Effector memory CD8-positive, alpha-beta T cell (primary cell): ENCODE measurements at places on chromosomes 6 and 20.

DNA sequence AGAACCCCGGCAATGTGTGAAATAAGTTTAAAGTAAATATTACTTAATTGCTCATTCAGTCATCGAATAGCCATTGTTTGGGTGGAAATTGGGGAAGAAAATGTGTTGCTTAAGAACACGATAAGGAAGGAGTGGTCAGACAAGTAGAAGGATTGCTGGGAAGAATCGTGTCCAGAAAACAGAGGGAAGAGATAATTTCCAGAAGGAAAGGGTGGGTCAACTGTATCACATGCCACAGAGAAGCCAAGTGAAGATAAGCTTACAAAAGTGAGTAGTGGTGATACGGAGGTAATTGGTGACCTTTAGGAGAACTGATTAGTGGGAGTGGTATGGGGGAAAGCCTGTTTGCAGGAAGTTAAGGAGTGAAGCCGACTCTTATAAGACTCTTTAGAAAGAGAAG is 306.2 kb downstream of the SOX4 start:
- no peaks in the 10 kb centered on the region for H3K36me3 ChIP-seq
- no peaks in the 10 kb centered on the region for H3K27me3 ChIP-seq
- H3K4me3 ChIP-seq = no peak overlapping the region
- H3K4me1 ChIP-seq = no peaks in the 10 kb centered on the region
- DNase-seq = no peak

- H3K27me3 ChIP-seq = peaks cover 14% of the 10 kb centered on the region
- H3K27ac ChIP-seq = no peak overlapping the region
- H3K4me1 ChIP-seq = peaks cover 5% of the 10 kb centered on the region
- peaks cover 2% of the 10 kb centered on the region for H3K36me3 ChIP-seq
- no peak for DNase-seq
These were observed 47.0 kb downstream of the SLC22A3 start for GRCh38 chr6:160395187-160395586.

DNA sequence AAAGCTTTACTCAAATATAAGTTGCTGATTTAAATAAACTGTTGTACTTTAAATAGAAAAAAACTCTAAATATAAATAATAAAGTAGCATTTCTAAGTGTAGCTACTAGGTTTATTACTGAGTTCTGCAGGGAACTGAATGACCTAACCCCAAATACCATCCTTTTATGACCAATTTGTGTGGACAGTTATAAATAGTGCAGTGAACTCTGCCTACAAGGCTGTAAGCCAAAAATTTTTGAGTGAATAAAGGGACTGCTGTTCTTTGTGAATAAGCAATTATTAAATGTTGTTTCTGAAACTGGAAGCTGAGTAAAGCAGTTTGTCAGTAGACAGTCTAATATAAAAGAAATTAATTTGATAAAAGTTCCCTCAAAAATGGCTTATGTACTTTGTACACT is 90.8 kb upstream of the ELOVL5 start:
- no peak for DNase-seq
- no peaks in the 10 kb centered on the region for H3K36me3 ChIP-seq
- H3K27me3 ChIP-seq = peaks cover 8% of the 10 kb centered on the region
- H3K4me1 ChIP-seq = peaks cover 5% of the 10 kb centered on the region
- no peak overlapping the region for H3K4me3 ChIP-seq

- H3K4me1 ChIP-seq = no peaks in the 10 kb centered on the region
- H3K27ac ChIP-seq = no peak overlapping the region
- H3K27me3 ChIP-seq = peaks cover 46% of the 10 kb centered on the region
- H3K4me3 ChIP-seq = no peak overlapping the region
These were observed 18.6 kb upstream of the SPO11 start for GRCh38 chr20:57310821-57311514.

GRCh38 chr20:36483919-36484808 is 57.2 kb upstream of the MYL9 start:
- H3K27me3 ChIP-seq = no peaks in the 10 kb centered on the region
- peaks cover 34% of the 10 kb centered on the region for H3K4me1 ChIP-seq
- DNase-seq = no peak
- H3K36me3 ChIP-seq = peaks cover 8% of the 10 kb centered on the region
- H3K4me3 ChIP-seq = no peak overlapping the region

- H3K27me3 ChIP-seq = no peaks in the 10 kb centered on the region
- H3K27ac ChIP-seq = no peak overlapping the region
- peaks cover 3% of the 10 kb centered on the region for H3K36me3 ChIP-seq
- no peak overlapping the region for H3K4me3 ChIP-seq
These were observed 178.4 kb upstream of the SUPT3H start for GRCh38 chr6:45555981-45556771.

- H3K27me3 ChIP-seq = no peaks in the 10 kb centered on the region
- no peaks in the 10 kb centered on the region for H3K36me3 ChIP-seq
- no peak for DNase-seq
- H3K4me3 ChIP-seq = no peak overlapping the region
These were observed 434.8 kb upstream of the HTR1E start for GRCh38 chr6:86502497-86502896.

DNA sequence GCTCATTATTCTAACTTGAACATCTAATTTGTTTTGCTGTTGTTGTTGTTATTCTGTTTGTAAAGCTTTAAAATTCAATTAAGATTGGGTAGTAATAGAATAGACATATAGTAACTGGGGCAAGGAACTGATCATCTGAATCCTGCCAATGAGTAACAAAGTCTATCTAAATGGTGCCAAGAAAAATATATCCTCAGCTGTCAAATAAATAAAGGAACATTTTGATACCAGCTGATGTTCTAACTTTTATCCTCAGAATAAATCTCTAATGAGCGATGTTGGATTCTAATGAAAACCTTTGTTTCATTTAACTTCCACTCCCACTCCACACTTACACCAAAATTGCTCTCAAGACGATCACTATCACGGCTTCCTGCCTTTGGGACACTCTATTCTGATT is 210.9 kb downstream of the TINAG start:
- no peak for DNase-seq
- no peaks in the 10 kb centered on the region for H3K36me3 ChIP-seq
- H3K4me3 ChIP-seq = no peak overlapping the region
- no peak overlapping the region for H3K27ac ChIP-seq
- H3K4me1 ChIP-seq = no peaks in the 10 kb centered on the region
- H3K27me3 ChIP-seq = no peaks in the 10 kb centered on the region

DNA sequence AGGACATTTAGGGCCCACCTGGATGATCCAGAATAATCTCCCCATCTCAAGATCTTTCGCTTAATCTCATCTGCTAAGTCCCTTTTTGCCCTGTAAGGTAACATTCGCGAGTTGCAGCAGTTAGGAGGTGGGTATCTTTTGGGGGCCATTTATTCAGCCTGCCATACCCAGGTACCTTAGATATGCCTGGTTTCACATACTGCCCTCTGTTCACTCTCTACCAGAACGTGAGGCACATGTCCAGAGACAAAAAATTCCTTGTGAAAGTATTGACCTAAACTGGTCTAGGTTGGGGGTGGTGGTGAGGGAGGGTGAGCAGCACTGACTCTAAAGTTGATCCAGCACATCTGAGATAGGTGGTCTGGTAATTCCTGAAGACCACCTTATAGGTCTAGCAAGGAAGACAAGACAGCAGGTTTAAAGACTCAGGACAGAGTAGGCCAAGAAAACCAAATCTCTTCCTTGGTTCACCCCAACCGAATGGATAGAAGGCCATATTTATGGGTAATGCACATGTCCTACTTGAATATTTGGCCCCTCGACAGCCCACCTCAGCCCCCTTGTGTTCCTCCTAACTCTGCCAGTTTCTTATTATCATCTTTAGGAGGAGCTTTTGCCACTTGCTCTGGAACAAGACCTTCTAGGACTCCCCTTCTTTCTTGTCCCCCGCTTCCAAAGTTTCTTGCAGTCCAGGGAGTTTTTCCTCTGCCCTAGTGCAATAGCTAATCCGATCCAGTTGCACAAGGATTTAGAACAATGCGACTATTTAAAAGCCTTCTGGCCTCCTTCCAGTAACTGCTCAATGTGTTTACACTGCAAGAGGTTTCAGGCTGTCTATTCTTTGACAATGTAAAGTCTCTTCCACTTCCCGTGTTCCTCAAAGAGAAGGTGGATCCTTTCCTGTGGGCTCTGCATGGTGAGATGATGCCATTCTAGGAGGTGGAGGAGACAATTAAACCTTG is 213.0 kb upstream of the LAMP5 start:
- H3K4me1 ChIP-seq = no peaks in the 10 kb centered on the region
- DNase-seq = no peak
- peak overlapping the region; percentile 16 for H3K27ac ChIP-seq
- no peaks in the 10 kb centered on the region for H3K36me3 ChIP-seq
- H3K27me3 ChIP-seq = no peaks in the 10 kb centered on the region

DNA sequence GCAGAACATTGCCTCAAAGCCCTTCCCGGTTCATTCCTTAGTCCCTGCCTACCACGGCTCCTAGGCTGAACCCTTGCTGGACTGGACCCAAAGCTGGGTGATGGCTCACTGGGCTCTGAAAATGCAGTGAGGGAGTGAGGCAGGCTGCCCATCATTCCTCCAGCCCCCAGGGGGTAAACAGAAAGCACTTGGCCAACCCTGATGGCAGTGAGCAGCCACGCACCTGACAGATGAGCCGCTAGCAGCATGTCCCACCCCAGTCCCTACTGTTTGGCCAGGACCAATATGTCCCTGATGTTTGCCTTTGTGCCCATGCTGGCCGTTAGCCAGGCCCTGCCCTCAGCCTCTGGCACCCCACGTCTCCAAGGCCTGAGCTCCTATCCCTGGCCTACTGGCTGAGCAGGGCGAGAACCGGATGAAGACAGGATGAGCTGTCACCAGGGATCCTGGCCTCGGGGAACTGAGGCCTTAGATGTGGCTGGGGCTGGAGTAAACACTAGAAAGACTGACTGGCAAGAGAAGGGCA is 19.4 kb upstream of the BAK1 start:
- no peak overlapping the region for H3K27ac ChIP-seq
- no peak overlapping the region for H3K4me3 ChIP-seq
- no peak for DNase-seq
- peaks cover 5% of the 10 kb centered on the region for H3K4me1 ChIP-seq
- H3K27me3 ChIP-seq = no peaks in the 10 kb centered on the region

DNA sequence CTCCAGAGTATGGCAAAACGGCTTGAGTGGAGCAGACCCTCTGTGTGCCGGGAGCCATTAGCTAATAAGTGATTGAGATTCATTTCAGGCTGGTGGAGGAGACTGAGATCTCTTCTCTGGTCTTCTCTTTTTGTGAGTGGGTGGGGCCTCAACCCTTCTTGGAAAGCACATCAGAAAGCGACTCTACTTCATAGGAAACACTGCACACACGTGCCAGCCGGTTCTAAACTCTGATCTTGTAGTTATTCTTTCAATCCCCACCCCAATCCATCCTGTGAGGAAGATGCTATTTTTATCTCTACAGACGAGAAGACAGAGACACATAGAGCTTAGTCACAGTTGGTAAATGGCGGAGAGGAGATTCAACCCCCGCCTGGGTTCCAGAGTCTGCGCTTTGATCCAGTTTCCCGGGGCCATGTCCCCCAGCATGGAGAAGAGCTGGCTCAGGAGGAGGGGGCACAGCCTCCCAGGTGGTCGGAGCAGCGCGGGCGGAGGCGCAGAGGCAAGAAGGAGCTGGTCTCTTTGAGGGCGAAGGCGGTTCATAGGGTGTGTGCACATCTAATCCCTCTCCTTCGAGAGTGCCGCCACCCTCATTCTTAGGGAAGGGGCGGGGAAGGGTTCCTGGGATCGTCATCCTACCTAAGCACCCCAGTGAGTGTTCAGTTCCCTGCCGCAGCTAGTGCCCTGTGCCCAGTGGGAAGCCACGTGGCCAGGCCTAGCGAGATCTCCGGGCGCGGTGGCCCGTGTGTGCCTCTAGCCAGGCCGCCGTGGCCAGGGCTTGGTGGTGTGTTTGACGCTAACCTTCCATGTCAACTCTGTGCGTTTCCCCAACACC is 49.0 kb upstream of the TAGAP start:
- H3K27me3 ChIP-seq = no peaks in the 10 kb centered on the region
- no peak for DNase-seq
- no peaks in the 10 kb centered on the region for H3K36me3 ChIP-seq
- peak overlapping the region; percentile 21 for H3K27ac ChIP-seq

GRCh38 chr20:8749101-8749500 is 319.8 kb upstream of the PLCB4 start:
- no peaks in the 10 kb centered on the region for H3K27me3 ChIP-seq
- no peak overlapping the region for H3K27ac ChIP-seq
- no peak overlapping the region for H3K4me3 ChIP-seq
- H3K4me1 ChIP-seq = peaks cover 2% of the 10 kb centered on the region
- no peak for DNase-seq
- peaks cover 11% of the 10 kb centered on the region for H3K36me3 ChIP-seq

DNA sequence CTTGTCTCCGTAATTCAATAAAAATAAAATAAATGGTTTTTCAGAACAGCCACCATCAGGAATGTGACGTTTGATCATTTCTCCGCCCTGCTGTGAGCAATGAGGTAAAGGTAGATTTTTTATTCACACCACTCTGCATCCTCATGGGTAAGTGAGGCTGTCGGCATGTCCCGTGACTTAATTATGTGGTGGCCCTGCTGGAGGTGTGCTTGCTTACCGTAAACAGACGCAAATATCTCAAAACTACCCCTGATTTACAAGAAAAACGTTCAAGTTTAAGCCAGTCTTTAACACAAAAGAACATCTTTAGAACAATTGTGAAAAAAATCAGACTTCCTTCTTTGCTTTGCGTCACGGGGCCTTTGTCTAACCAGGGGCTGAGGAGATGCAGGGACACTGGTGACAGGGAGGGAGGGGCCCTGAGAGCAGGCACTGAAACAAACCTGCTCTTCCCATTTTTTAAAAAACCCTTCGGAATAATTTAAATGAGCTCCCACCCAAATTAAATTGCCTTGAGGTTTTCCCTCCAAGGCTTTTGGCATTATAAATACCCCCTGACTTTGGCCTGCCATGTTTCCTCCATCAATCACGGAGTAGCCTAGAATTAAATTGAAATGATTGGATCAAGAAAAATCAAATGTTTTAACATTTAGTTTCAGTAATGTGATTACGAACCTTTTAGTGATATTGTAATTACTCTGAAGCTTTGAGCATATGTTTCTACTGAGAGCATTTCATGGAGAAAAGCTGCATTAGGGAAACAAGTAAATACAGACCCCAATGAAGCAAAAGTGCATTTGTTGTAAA is 13.4 kb downstream of the PRKN start:
- no peak overlapping the region for H3K4me3 ChIP-seq
- H3K27me3 ChIP-seq = no peaks in the 10 kb centered on the region
- H3K27ac ChIP-seq = no peak overlapping the region
- no peak for DNase-seq
- no peaks in the 10 kb centered on the region for H3K36me3 ChIP-seq
- H3K4me1 ChIP-seq = no peaks in the 10 kb centered on the region

GRCh38 chr20:43969501-43970182 is 55.0 kb downstream of the TOX2 start:
- H3K36me3 ChIP-seq = no peaks in the 10 kb centered on the region
- peaks cover 32% of the 10 kb centered on the region for H3K27me3 ChIP-seq
- H3K4me3 ChIP-seq = no peak overlapping the region
- peaks cover 4% of the 10 kb centered on the region for H3K4me1 ChIP-seq
- no peak for DNase-seq
